ENCODE measurements at places on chromosomes 2 and 18. TPM values are rescaled to one million over a fixed set of nuclear protein-coding genes. Genes with fewer than 3 reads are reported as not detected.

ANKRD53 gene
- total RNA-seq = 0.11 TPM

AQP12A gene
- total RNA-seq = not detected

GAL3ST2 gene
- total RNA-seq = not detected

NFATC1 gene
- total RNA-seq = 4.5 TPM

SPAST gene
- 17.7 TPM for total RNA-seq

WDR43 gene
- total RNA-seq = 68.1 TPM

ZSWIM2 gene
- 0.06 TPM for total RNA-seq

ARMC9 gene
- 39.8 TPM for total RNA-seq

DCDC2C gene
- not detected for total RNA-seq

CXCR2 gene
- not detected for total RNA-seq

UGT1A10 gene
- not detected for total RNA-seq

FOXI3 gene
- not detected for total RNA-seq

DIPK1C gene
- total RNA-seq = not detected

MAL gene
- not detected for total RNA-seq

ASXL3 gene
- total RNA-seq = under 0.01 TPM

RBM43 gene
- total RNA-seq = 3.0 TPM

PRSS56 gene
- 0.40 TPM for total RNA-seq

ELMOD3 gene
- total RNA-seq = 22.6 TPM

OBSL1 gene
- total RNA-seq = 62.1 TPM

FHOD3 gene
- total RNA-seq = 8.5 TPM

ALPP gene
- total RNA-seq = not detected

SPATA3 gene
- not detected for total RNA-seq

CFC1 gene
- total RNA-seq = not detected

ALPI gene
- not detected for total RNA-seq

ACMSD gene
- total RNA-seq = not detected

CLHC1 gene
- 2.4 TPM for total RNA-seq

MEIS1 gene
- 3.3 TPM for total RNA-seq

FARSB gene
- total RNA-seq = 43.8 TPM

ABCG8 gene
- total RNA-seq = not detected

SPRED2 gene
- 8.6 TPM for total RNA-seq

L3MBTL4 gene
- total RNA-seq = not detected

HRH4 gene
- not detected for total RNA-seq

GCG gene
- 0.17 TPM for total RNA-seq

HOXD1 gene
- total RNA-seq = not detected

KLHL30 gene
- 0.96 TPM for total RNA-seq

CERKL gene
- 0.17 TPM for total RNA-seq

TFCP2L1 gene
- 0.06 TPM for total RNA-seq

CLEC4F gene
- not detected for total RNA-seq

ITGA4 gene
- 19.2 TPM for total RNA-seq

NEU4 gene
- total RNA-seq = not detected

FBXO41 gene
- 4.0 TPM for total RNA-seq

FASTKD2 gene
- total RNA-seq = 45.6 TPM

TLK1 gene
- total RNA-seq = 6.5 TPM

MROH2A gene
- total RNA-seq = not detected

AMER3 gene
- not detected for total RNA-seq

SIX2 gene
- 55.6 TPM for total RNA-seq

SH2D6 gene
- 5.9 TPM for total RNA-seq

THSD7B gene
- total RNA-seq = not detected

RPRD1A gene
- total RNA-seq = 42.1 TPM

GPR155 gene
- total RNA-seq = 156 TPM

Measured in LHCN-M2 (cell line).